Stimulated activated CD4-positive, alpha-beta T cell treated with anti-CD3 and anti-CD28 coated beads, Interleukin-1b, Interleukin-23, amount 100 ng/mL, for 4 hours (primary cell): ENCODE measurements at places on chromosomes 6 and 20.

DNA sequence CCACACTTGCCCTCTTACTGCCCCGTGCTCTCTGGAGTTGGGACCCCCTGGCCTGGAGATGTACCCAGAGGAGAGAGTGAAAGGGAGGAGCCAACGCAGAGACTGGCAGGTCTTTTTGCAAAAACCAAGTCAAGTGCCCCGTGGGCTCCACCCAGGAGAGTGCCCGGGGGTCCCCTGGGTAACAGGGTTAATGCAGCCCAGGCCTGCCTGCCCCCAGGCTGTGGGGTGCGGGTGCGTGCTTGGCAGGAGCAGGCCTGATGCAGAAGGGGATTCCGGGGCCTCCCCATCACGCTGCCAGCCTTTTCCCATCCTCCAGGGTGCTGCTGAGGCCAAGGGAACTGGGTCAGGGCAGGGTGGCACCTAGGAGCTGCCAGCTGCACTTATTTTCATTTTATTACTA, 184.4 kb downstream of the ERMARD start:
- no peak for DNase-seq

- no peak for DNase-seq
These were observed 3.9 kb upstream of the BPIFA2 start for GRCh38 chr20:33163856-33164762.

DNA sequence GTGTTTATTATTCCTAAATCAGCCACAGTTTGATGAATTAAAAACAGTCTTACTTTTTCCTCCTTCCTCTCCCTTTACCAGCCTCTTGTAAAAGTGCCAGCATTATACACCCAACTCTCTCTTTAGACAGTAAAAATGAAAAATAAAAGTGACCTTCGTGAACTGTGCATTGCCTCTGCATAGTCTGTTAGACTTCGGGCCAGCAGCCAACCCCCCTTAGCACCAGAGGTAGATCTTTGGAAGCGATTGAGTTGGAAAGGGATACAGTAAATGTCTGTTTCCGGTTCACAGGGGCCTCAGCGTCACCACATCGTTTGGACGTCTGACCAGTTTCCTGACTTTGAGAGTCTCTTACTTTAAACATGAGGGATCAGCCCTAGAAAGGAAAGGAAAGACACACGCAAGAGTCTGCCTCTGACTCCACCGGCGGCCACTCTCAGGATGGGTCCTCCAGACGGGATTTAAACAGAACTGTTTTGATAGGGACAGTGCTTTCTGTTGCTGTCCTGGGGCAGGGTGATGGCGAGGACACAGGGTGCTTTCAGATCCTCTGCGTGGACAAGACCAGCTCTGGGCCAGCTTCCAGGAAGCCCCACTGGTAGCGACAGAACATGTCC, 206.6 kb upstream of the PREP start:
- DNase-seq, result no peak

GRCh38 chr6:14211562-14211942, 94.0 kb downstream of the CD83 start:
- no peak for DNase-seq

DNA sequence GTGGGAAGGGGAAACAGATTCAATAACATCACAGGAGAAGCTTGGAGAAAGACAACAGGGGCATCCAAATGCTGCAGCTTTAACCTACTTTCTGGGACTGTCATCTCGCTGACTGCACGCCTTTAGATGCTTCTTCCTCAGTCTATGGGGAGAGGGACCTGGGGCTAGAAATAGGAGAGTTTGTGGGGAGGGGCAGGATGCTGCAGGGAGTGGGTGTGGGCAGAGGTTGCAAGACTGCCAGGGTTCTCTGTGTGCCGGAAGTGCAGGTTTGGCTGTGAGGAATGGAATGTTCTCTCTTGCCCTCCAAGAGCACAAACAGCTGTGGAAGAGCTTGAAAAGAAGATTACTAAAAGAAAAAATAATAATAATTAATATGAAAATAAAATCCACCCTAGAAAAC, 93.2 kb downstream of the FOXO3 start:
- DNase-seq, result no peak

DNA sequence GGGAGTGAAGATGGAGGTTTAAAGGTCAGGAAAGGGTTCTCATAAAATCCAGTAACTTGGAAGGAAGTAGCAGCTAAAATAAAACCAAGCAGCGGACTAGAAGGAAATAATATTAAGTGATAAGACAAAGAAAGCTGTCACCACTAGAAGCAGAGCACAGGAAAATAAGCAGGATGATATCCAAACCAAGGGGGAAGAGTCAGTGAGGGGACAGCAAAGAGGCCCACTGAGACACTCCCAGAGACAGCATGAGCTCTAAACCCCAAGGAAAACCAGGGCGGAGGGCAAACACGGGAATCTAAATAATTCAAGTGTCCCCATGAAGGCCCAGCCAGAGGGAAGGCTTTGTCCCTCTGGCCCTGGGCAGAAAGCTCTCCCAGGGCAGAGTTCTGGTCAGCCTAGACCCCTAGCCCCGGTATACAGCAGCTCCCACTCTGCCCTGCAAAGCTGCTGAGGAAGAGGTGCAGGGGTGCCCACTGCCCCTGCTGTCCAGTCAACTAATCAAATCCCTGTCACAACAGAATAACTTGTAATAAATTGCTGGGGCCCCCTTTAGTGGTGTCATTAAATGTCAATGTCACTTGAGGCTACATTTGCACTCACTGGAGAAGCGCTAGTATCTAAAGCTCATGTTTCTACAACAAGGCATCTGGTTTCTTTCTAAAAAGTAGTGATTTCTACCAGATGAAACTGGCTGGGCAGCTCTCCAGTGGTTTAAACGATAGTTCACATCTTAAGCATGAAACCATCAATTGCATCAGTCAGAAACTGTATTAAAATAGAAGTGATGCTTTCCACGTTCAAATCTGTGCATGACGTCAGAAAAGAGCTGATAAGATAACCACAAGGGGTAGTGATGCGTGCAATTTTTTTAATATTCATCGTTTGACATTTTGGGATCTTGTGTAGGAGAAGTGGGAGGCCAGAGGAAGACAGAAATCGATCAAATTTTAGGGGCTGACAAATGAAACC, 13.6 kb downstream of the PDE10A start:
- DNase-seq, result no peak

DNA sequence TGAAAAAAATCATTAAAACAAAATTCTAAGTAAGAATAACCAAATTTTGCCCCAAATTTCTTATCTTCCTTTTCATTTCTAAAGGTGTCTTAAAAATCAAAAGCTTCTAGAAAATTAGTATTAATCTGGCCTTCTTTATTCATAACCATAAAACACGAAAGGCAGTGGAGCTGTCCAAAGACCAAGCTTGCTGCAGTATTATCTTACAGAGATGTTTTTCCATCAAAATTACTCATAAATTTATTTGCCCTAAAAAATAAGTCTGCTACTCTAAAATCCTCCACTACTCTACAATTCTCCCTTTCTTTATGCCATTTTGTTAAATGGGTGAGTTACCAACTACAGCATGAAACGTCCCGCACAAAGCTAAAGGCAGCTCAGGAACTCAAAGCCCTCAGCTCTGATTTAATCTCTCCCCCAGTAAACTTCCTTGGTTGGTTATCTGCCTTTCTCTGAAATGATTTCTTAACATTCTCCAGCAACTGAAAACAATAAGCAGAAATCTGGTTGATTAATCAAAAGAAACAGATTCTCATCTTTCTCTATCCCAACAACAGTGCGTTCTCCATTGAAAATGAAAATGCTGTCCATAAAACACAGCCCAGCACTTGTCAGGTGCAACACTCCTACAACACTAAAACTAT, 2.1 kb downstream of the USP49 start:
- DNase-seq, result no peak

DNA sequence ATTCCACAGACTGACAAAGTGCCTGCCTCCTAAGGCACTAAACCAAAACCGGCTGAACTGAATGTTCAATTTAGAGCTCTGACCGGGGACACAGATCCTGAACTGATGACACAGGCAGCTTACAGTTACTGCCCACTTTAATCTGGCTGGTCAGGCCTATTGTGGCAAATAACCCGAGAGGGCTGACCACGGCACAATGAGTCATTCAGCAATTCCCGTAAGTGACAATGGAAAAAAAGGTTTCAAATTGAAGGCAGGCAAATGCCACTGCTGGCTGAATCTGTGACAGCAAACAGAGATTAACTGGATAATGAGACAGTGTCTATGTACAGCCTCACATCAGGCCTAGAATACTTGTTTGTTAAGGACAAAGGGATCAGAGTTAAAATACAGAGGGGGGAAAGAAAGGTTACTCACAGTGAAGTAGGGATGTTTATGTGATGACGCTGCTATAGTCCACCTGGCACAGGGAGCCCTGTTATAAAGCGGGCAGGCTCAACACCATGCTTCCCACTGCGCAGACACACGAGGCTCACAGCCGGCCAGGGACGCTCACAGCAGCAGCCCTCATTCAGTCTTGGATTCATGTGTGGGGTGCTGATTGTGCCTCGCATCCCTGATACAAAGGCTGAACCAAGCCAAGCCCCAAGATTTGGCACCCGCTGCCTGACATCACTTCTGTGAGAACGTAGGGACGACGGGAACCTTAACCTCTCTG, 54.4 kb downstream of the RTN4IP1 start:
- DNase-seq, result no peak

DNA sequence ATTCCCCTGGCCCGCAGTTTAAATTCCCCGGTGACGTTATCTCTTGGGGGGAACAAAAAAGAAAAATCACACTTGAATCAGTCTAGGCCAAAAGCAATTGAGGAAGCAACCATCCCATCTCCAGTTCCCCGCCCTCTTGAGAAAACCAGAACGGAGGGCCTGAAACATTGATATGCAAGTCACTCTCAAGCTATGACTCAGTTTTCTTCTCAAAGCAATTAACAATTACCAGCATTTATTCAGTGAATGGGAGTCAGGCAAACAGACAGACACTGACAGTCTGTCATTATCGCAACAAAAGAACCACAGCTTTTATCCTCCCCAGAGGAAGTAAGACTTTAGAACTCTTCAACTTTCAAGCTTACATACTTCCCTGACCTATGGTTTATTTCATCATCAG, 100.9 kb downstream of the OPRM1 start:
- no peak for DNase-seq

DNA sequence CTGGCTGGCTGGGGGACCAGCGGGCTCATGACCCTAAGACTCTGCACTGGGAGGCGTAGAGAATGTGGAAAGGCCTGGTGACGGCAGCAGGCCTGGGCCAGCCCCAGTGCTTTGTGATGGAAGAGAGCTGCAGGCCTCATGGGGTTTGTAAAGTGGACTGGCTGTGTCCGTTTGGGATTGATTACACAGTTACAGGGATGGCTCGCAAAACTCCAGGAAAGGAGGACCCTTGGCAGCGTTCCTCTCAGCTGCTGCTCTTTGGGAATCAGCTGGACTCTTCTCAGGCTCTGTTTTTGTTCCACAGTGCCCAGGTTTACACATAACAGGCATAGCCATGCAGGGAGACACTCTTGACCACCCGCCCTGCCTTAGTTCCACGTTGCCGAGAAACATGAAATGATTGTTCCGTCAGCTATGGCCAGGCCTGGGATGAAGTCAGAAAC, 89.0 kb downstream of the SLX4IP start:
- DNase-seq, result no peak

DNA sequence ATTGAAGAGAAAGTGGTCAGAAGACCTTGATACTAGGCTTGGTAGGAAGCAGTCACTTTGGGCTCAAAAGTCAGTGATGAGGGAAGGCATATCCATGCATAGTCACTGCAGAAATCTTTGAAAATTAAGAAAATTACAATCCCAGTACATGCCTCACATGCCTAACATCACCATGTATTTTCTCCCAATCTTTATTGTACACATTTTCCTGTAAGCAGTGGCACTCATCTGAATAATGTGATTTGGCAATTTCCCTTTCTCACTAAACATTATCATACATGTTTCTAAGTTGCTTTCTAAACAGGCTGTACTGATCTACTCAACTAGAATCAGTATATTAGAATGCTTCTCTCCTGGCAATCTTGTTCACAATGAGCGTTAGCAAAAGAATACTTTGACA, 280.7 kb upstream of the SUPT3H start:
- no peak for DNase-seq

DNA sequence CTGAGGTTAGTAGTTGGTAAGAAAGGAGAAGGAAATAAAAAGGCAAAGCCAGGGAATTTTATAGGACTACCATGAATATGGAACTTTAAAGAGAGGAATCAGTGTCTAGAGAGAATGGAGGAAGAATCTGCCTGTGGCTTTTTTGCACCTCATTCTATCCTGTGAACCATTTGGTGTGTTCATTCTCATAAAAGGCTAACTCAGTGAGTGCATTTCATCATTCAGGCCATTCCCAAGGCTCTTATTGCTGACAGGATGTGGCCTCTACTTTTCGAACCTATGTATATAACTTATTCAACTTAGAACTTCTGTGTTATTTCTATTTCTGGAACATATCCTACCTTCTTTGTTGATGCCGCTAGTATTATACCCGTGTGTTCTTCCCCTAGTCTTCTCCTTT, 27.1 kb downstream of the HSF2 start:
- no peak for DNase-seq

GRCh38 chr6:119384444-119384843, 34.9 kb upstream of the MAN1A1 start:
- DNase-seq, result no peak

DNA sequence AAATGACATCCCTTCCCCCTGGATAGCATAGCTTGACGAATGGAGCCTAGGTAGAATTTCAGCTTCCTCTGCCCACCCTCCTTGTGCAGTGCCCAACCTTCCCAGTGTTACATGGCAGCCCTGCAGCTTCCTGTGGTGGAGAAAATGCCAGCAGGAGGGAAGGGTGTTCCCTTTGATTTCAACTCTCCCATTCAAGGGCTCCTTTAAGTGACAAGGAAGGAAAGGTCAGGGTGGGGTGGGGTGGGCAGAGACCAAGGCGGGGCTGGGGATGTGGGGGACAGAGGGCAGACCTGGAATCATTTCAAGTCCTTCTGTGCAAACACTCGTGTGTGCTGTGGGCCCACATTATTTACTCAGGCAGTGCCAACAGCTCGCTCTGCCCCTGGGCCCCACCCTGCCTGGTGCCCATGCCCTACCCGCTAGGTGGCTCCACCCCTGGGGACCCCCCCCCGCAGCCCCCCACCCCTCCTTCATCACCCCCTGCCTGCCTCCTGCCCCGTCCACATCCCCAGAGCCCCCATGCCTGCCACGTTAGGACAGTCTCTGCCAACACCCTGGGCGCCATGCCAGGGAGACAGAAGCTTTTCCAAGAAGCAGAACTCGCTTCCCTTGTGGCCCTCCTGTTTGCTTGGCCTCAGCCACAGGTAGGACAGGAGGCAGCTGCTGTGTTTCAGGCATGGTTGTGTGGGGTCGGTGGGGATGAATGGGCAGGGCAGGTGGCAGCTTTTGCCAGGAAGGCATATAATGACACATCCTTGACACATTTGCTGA, 9.4 kb downstream of the SPDEF start:
- DNase-seq, result no peak

DNA sequence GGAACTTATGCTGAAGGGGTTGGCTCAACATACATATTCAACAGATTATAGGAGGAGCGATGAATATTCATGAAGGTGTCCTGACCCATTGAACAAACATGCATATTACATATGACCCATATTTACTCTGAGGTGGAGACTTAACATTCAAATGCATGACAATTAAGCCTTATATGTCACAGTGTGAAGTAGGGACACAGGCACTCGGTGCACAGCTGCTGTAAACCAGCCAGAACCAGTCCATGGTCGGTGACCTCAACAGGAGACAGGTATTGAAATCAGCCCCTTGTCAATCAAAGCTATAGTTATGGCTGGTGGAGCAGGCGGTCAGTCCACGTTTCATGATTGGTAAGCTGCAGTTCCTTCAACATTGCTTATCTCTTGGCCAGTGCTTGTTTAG, 347.3 kb downstream of the THBS2 start:
- DNase-seq, result no peak

GRCh38 chr20:62360854-62361798, 6.0 kb downstream of the LAMA5 start:
- no peak for DNase-seq

GRCh38 chr20:23094927-23095326, 8.8 kb upstream of the CD93 start:
- DNase-seq, result no peak
